ENCODE measurements at places on chromosomes 13 and 19.

- ATAC-seq: no peak
These were observed 25.3 kb downstream of the FXYD5 start for GRCh38 chr19:35179830-35180229.

DNA sequence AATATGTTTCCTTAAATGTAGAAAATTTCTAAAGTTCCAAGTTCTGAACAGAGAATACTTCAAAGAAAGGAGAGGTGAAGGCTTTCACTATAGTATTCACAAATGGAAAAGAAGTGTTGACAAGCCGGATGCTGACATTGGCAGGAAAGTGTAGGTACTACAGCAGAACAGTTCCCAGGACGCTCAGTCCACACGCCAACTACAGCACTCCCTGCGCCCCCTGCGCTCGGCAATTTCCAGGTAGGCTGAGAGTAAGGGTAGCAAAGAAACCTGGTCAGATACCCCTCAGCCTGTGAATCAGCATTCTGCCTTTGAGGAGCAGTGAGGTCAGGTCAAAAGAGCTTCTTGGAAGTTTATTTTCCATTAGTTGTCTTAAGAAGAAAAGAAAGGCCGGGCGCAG, 115.3 kb downstream of the NALCN start:
- ATAC-seq: no peak

GRCh38 chr19:41014643-41015042, 23.6 kb downstream of the CYP2B6 start:
- no peak for ATAC-seq

- ATAC-seq: no peak
These were observed 12.2 kb downstream of the BRD4 start for GRCh38 chr19:15320116-15320515.

DNA sequence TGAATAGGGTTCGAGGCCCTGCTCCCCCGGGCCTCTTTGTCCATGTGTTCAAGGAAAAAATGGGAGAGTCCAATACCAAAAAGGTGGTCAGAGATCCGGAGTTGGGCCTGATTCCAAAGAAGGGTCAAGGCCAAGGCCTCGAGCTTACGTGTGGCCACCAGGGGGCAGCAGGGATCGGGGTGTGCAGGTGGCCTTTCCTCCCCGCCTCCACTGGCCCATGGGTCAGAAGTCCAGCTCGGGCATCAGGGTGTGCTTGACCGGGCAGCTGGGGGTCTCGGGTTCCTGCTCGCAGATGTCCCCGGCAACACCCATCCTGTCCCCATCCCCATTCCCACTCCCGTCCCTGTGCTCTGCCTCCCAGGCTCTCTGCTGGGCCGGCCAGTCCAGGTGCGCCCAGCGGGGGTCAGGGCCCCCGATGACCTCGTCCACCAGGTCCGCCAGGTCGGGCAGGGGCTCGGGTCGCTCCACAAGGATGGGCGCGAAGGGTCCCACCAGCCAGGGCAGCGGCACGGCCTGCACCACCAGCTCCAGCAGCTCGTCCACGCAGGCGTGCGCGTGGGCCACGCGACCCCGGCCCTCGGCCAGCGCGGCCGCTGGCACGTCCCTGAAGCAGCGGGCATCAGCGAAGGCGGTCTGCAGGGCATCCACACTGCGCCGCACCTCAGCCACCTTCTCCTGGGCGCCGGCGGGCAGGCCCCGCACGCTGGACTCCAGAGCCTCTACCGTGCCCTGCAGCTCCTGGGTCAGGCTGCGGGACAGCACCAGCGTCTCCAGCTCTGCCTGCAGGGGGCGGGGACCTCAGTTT, 5.2 kb upstream of the PLIN4 start:
- no peak for ATAC-seq

GRCh38 chr13:75938811-75939560, 302.9 kb downstream of the LMO7 start:
- ATAC-seq: no peak

DNA sequence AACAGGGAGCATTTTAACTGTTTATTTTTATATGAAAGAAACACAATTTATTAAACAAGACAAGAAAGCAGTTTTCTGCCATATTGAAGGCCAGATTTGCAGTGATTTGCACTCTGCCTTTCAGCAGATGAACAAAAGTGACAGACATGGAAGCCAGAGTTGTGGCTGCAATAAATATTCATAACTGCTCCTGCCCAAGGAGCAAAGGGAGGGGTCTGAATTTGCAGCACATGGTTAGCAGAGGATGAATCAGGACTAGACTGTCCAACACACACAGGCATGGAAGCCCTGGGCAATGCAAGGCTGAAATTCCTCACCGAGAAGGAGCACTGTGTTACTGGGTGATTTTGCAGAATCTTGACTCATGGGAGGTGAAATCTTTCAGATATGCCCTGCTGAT, 418.2 kb downstream of the DCT start:
- ATAC-seq: no peak

DNA sequence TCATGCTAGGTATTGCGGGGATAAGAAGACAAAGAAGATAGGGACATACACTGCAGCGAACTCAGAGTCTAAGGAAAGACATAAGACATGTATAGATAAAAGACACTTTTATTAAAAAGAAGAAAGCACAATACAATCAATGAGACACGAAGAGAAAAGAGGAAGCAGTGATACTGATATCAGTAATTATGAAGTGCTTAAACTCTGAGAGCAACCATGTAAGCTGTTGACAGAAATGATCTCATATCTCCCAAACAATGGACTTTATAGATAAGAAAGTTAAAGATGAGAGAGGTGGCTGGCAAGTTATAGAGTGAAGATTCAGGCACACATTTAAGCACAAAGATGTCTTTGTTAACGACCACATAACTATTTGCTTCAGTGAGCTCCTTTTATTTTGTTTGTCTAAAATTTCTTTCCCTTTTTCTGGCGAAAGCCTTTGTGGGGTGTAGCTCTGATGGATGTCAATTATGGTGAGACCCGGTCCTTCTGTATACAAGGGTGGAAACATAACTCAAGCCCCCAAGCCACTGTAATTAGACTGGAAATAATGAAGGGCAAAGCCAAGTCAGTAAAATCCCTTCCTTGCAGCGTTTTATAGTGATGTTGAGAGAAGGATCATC, 818.0 kb upstream of the SLC10A2 start:
- no peak for ATAC-seq

Data from activated CD4-positive, CD25-positive, alpha-beta regulatory T cell treated with anti-CD3 and anti-CD28 coated beads, Interleukin-2, amount 50 U/mL, for 24 hours (primary cell).